ENCODE measurements at places on chromosomes 4 and X.

DNA sequence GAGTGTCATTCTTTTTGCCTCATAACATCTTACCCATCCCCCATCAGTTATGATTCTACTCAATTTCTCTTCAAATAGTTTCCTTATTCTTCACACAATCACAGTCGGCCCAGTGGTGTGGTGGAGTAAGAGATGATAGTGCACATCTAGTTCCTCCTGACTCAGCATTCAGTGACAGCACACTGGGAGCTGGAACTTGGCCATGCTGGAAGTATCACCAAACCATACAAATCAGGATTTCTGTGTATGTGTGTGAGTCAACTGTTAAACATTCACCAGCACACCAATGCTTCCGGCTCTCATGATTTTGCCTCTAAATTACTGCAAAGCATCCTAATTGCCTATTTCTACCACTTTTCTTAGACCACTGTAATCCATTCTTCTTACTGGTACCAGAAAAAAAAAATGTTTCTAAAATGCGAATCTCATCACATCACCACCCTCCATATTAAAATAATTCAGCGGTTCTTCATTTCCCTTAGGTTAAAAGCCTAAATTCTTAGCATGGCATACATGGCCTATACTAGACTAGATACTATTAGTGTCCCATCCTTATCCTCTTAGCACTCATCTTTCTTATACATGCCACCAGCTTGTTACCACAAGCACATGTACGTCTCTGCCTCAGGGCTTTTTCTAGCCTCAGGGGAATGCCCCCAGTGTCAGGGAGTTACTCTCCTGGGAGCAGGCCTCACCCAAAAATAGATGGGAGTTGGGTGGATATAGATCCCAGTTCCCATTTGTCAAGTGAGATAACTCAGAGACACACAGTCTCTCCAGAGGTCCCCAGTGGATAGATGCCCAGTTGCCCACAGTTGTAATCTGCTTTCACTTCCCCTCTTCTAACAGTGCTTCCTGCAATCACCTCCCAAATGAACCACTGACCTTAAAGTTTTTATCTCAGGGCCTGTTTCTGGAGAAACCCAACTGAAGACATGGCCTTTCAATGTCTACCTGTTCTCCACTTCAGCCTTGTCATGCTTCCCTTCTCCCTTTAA, 49.2 kb upstream of the DDX53 start:
- DNase-seq: no peak

GRCh38 chrX:19107035-19107434, 15.2 kb downstream of the ADGRG2 start:
- no peak for DNase-seq

DNA sequence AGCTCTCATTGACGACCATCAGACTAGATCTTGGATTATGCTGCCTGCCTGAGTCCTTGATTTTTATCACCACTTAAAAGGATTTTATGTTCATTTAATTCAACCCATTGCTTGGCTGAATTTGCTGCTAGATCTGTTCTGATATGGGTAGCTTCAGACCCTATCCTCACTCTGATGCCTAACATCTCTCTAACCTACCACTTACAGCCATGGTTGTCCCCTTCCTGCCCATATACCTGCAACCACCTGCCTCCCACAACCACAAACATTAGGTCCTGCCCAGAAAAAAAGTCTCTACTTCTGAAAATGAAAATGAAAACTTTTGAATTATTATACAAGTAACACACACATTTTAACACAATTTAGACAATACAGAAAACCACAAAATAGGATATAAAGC, 310.8 kb downstream of the HNRNPD start:
- no peak for DNase-seq

- DNase-seq: no peak
These were observed 19.9 kb downstream of the ANK2 start for GRCh38 chr4:113069212-113069892.

DNA sequence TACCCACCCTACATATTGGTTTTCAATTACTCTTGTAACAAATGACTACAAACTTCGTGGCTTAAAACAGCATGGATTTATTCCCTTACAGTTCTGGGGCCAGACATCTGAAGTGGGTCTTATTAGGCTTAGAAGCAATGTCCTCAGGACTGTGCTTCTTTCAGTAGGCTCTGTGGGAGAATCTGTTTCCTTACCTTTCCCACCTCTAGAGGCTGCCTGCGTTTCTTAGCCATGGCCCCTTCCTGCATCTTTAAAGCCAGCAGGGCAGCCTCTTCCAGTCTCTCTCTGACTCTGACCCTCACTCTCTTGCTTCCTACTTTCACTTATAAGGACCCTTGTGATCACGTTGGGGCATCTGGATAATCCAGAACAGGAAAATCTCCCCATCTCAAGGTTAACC, 252.5 kb upstream of the PGRMC2 start:
- no peak for DNase-seq

Data from NCI-H1417 (cell line).